Activated CD8-positive, alpha-beta memory T cell treated with anti-CD3 and anti-CD28 coated beads for 24 hours (primary cell): ENCODE measurements at places on chromosomes 4 and X.

DNA sequence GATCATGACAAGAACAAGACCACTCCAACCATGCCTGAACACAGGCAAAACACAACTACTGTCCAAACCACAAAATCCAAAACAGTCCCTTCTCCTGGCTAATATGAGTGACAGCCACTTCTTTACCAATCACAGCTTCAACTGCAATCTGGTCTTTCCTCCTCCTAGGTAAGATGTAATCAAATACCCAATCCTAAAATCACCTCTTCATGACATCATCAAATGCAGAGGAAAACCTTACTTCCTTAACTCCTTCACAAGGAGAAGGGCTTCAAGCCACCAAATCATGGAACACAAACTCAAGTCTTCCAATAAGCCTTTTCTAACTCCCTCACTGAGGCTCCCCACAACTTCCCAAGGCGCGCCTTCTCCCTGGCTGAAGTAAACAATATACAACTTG lies 4.4 kb upstream of the MSL3 start:
- DNase-seq: no peak

GRCh38 chr4:188030401-188030800 lies 34.8 kb downstream of the ZFP42 start:
- DNase-seq: no peak

DNA sequence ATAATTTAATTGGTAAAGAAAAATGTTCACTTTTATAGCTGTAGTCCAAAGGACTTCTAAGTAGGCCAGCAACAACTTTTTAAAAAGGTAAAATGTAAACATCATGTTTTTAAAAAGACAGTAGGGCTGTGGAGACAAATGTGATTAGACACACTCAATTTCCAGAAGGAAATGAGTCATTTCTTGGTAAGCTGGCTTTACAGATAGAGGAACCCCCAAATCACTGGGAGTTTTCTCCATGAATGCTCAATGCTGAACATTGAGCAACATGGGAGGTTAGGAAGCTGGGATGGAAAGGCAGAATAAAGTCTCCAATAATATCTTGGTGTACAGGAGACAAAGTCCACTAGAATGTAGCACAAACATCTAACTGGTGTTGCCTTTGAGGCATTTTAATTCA lies 121.3 kb downstream of the NWD2 start:
- no peak for DNase-seq

GRCh38 chr4:79467246-79467932 lies 59.4 kb upstream of the GK2 start:
- no peak for DNase-seq

GRCh38 chrX:81890521-81890920 lies 688.6 kb downstream of the SH3BGRL start:
- no peak for DNase-seq

DNA sequence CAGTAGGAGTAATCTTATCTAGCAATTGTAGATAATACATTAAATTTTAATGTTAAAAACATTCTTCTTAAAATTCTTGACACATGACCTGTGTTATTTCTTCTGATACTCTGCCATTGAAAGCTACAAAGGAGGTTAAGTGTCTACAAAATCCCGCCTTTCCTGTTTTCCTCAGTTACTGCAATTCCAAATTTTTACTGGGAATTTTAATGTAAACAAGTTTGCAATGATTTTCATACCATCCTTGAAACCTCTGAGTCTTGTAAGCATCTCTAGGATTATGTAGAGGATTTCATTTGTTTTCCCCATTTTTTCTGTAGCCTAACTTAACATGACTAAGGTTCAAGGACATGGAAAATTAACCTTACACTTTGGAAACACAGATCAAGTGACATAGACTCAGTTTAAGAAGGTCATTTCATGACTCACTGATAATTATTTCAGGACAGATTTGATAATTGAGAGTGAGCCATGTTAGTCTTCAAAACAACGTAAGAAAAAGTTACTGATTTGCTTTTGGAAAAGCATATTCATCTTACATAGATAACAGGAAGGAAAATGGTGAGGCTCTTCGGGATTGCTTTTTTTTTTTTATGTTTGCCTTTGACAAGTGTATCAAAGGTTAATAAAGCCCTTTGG lies 39.6 kb upstream of the PDLIM5 start:
- DNase-seq: no peak

- no peak for DNase-seq
These were observed 115.8 kb downstream of the NAA11 start for GRCh38 chr4:79209822-79210635.

DNA sequence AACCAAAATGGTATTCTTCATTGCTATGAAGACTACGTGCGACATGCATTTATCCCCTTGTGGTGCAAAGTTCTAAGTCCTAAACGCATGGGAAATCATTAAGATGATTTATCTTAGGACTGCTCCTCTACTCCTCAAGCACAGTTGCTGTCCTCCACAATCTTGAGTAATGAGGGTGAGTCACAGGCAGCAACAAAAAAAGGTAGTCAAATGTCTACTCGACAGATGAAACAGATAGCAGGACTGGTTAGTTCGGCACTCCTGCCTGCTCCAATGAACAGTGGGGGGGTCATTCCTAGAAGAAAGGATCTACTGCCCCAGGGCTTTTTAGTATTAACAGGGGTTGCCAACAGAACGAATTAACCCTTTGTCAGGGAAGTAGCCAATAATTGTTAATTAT lies 233.7 kb upstream of the FGF13 start:
- no peak for DNase-seq

- DNase-seq: no peak
These were observed 137.8 kb downstream of the FBXW7 start for GRCh38 chr4:152398060-152398459.

GRCh38 chr4:68129793-68130192 lies at the start of gene TMPRSS11F:
TSS of gene TMPRSS11F (minus strand) at chr4:68129869. CDS start at chr4:68129820, 49 bp downstream.
- no peak for DNase-seq
